HT1080 (cell line): ENCODE measurements at places on chromosomes 5 and 9. TPM values are rescaled to one million over a fixed set of nuclear protein-coding genes. Genes with fewer than 3 reads are reported as not detected.

Gene TMEM215
- total RNA-seq = not detected in 2 replicates

DNA sequence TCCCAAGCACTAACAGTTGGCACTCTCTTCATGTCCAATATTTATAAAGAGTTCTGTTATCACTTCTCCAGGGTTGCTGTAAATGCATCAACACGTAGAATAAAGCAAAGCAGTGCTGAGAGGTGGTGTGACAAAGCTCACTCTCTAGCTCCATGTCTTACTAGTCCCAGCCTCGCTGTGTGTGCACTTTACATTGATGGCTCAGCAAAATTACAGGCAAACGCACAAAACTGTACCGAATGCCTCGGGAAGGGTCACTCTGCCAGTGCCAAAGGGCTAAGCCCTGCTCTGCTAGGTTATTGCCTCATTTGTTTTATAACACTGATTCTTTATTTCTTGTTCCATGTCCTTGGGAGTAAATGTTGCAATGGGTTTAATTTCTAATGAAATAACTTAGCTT, 1005.9 kb upstream of the WWC1 start:
- DNase-seq = no peak

GRCh38 chr9:109781541-109782197, 1.7 kb downstream of the PALM2AKAP2 start:
- peak; percentile 7 for DNase-seq

- no peak for DNase-seq
Observed at GRCh38 chr9:16661816-16662215, 208.7 kb downstream of the BNC2 start.

DNA sequence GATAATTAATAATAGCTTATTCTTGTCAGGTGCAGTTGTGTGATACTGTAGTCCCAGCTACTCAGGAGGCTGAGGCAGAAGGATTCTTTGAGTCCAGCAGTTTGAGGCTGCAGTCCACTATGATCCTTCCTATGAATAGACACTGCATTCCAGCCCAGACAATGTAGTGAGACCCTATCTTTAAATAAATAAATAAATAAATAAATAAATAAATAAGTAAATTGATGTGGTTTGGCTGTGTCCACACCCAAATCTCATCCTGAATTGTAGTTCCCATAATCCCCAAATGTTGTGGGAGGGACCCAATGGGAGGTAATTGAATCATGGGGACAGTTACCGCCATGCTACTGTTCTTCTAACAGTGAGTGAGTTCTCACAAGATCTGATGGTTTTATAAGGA, 5.6 kb upstream of the ELL2 start:
- no peak for DNase-seq
